Liver (tissue), 10 donors: ENCODE measurements at places on chromosomes 16 and 17.

DNA sequence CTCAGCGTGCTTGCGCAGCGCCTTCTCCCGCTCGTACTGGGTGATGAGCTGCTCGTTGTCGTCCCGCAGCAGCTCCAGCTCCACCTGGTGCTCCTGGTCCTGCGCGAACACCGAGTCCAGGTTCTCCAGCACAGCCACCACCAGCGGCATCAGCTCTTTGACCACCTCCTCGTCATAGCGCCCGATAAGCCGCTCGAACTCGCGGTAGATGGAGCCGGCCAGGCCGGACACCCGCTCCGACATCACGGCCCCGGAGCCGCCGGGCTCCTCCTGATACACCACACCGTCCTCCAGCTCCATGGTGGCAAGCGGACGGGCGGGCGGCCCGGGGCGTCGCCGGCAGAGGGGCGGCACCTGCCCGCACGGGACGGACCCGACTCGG lies 320 bp downstream of the SPAG9 start:
- DNase-seq: no peak

DNA sequence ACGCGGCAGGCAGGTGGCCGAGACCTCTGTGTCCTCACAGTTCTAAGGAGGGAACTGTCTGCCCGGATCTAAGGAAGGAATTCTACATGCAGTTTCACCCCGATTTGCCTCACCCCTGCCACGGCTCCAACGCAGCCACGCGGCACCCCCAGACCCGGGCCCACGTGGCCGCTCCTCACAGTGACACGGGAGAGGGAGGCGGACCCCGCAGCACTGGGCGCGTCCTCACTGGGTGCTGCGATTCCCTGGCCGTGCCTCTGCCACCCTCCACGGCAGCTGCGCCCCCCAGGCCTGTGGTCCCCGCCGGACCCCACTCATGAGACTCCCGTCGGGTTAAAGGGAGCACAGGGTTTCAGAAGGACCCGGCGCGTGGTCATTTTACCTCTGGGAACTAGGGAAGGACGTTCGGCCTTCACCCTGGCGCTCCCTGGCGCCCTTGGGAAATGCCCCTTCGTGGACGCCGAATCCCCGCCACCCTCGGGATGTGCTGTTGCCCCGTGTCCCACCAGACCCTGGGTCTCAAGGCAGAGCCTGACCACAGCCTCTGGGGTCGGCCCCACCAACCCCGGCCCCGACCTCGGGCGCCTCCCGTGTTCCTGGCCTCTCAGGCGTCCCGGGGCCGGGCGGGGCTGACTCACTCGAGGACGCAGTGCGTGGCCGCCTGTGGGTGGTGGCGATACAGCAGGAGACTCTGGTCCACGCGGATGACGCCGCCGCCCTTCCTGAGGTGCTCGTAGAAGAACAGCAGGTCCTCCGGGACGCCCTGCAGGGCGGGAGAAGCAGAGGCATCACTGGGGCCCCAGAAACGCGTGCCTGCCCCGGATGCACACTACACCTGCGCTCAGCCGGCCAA lies 118.8 kb upstream of the METRNL start:
- DNase-seq: no peak

GRCh38 chr17:49146620-49147306 lies 14.2 kb downstream of the B4GALNT2 start:
- DNase-seq: no peak

DNA sequence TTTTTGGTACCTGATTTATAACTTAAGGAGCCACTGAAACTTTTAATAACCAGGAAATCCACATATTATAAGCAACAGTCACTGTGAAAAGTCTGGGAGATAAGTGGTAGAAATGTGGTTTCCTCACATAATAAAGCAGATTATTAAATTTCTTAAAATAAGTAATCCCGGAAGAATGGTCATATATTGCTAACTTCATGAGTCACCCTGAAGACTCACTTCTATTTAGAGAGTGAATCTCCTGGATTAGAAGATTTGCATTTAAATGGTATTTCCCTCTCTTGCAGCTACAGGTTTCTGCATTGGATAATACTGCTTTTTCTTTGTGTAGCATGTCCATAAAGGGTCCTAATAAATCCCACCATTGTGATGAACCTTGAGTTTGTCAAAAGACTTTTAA lies 1286.8 kb upstream of the CDH8 start:
- no peak for DNase-seq

DNA sequence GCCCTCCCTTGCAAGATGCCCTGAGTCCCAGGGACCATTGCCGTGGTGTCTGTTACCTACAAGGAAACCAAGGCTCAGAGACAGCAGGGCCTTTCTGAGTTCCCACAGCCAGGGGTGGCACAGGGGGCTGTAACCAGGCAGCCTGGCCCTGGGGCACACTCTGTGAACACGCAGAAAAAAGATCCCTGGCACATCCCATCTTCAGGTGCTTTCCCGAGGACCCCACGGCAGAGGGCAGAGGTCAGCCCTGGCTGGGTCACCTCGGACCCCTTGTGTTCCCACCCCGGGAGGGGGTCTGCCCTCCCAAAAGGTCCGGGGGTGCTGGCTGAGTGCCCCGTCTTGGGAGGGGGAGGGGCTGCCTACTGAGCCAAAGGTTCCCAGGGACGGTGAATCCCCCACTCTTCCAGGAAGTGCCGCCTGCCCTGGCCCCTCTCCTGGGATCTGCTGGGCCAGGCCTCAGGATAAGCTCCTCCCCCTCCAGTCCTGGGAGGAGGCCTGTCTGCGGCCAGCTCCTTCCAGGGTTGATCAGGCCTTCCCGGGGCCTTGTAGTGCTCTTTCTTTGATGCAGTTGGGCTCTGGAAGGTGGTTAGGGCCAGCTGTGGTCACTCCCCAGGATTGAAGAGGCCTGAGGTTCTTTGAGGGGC lies 8.1 kb downstream of the GLIS2 start:
- DNase-seq: no peak

- no peak for DNase-seq
Measured at GRCh38 chr17:30812218-30813177, 12.0 kb downstream of the CRLF3 start.

DNA sequence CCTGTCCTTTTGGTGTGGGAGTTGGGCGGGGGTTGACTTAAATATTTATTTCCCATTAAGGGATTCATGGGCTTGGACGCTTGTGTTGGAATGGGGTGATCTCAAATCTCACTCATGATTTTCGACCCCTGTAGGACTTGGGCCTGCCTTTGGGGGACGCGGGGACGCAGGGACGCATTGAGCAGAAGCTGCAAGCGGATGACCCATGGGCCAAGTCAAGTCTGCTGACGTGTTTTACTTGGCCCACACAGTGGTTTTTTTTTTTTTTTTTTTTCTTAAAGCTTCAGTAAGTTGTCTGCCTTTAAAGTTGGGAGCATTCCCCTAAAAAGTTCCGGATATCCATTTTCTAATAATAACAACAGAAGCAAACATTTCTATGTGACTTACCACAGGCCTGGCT lies 28.9 kb downstream of the CMIP start:
- DNase-seq: no peak

DNA sequence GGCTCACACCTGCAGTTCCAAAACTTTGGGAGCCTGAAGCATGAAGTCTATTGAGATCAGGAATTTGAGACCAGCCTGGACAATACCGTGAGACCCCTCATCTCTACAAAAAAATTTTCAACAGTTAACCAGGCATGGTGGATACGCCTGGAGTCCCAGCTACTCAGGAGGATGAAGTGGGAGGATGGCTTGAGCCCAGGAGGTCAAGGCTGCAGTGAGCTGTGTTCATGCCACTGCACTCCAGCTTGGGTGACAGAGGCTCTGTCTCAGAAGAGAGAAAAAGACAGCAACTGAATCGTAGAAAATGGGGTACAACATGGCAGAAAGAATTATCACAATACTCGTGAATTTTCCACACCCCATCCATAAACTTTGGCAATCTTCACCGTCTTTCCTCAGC lies 3.2 kb downstream of the CRK start:
- no peak for DNase-seq

DNA sequence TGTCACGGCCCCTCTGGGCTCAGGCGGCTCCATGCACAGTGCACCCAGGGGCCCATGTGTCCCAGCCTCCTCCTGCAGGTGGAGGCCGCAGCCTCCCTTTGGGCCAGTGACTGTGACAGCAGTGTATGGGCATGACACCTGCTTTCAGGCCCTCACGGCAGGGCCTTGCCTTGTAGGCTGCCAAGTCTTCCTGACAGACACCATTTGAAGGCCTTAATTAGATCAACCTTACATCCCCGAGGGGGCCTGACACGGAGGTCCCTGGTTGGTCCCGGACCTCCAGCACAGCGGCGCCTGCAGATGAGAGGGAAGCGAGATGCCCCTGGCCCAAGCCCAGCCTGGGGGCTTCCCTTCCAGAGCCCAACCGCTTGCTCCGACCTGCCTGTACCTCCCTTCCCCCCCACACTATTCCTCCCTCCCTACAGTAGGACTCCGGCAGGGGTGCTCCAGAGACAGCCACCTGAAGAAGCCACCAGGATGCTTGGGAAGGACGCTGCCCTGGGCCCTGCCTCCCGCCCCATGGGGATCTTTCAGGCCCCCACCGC lies 31.9 kb downstream of the BAIAP2 start:
- DNase-seq: no peak

DNA sequence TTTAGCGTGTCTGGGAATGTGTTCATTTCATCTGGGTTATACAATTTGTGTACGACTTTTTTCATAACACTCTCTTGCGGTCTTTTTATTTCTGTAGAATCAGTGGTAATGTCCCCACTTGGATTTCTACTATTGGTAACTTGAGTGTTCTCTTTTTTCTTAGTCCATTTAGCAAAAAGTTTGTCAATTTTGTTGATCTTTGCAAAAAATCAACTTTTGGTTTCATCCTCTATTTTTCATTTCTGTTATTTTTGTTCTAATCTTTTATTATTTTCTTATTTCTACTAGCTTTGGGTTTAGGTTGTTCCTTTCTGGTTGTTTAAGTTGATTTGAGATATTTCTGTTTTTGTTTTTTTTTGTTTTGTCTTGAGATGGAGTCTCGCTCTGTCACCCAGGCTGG lies 7.7 kb upstream of the SLC22A31 start:
- DNase-seq: no peak

GRCh38 chr17:81561494-81561885 lies 9.3 kb upstream of the FAAP100 start:
- DNase-seq: no peak
